Mucosa of descending colon (tissue), 3 donors: ENCODE measurements at places on chromosomes 5 and 9. TPM values are rescaled to one million over a fixed set of nuclear protein-coding genes. Genes with fewer than 3 reads are reported as not detected.

GRCh38 chr5:114243972-114244317 is 117.9 kb upstream of the KCNN2 start:
- DNase-seq, result no peak

DNA sequence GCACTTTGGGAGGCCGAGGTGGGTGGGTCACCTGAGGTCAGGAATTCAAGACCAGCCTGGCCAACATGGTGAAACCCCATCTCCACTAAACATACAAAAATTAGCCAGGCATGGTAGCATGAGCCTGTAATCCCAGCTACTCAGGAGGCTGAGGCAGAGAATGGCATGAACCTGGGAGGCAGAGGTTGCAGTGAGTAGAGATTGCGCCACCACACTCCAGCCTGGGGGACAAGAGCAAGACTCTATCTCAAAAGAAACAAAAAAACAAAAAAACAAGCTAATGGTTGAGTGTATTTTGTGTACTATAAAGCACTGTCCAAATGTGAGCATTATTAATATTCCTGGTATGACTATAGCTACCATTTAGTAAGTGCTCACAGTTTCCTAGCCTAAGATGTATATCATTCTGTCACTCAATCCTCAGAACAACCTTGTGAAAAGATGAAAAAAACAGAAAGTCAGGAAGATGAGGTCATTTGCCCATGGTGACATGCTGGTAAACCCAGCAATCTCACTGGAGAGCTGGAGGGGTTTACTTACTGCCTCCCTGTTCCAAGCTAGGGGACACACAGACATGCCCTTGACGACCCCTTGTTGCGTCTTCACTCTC is 27.7 kb downstream of the ARHGEF37 start:
- DNase-seq, result no peak

ADAMTSL2 gene
- total RNA-seq, result 1.3 TPM

FGF1 gene
- total RNA-seq, result 0.31 TPM

THBS4 gene
- 0.84 TPM for total RNA-seq

STK32A gene
- total RNA-seq, result 0.65 TPM

TMEM171 gene
- total RNA-seq, result 34.5 TPM

GRCh38 chr5:154077696-154078095 is 38.9 kb downstream of the MFAP3 start:
- no peak for DNase-seq

DNA sequence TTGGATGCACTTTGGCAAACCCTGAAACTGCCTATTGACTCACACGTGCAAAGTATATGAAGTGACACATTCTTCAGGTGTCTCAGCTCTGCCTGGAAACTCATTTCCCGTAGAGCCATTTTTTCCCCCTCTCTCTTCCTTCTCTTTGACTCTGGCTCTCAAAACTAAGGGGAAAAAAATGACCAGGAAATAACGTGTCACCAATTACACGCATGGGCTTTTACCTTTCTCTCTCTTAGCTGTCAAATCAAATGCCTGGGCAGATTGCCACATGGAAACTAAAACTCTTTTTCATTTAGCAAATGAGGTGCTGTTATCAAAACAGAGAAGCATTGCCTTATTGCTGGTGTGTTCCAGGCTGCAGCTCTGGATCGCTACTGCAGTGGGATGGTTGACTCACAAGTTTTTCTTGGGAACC is 18.3 kb upstream of the IFNK start:
- no peak for DNase-seq

SLC27A6 gene
- total RNA-seq, result 0.85 TPM

DNA sequence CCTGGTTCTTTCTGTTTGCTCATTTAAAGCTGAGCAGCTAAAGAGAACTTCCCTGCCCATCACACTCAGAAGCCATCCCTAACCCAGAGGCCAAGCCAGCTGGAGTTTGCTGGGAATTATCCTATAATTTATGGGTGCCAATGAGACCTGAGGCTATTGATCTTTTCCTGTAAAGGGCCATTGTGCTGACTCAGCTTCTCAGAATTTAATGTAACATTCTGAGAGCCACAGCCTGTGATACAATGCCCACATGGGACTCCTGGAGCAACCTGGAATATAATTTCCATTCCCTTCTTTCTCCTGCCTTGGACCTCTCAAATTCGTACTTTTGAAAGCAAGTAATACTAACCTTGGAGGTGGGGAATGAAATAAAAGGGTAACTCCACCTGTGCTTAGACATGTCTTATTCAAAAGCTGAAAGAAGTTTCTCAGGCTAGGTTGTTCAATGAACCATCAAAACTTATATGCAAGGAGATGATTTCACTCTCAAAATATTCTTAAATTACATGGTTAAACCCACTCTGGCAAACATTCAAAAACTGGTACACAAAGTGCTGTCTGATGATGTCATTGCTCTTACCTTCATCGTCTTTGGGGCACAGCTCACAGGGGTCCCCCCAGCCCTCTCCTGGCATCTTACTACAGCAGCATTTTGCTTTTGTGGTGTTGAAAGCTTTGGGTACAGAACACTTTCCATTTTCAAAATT is 206.7 kb downstream of the SLC12A2 start:
- no peak for DNase-seq

TMEFF1 gene
- total RNA-seq, result not detected

MZB1 gene
- 10.2 TPM for total RNA-seq

PCDHB10 gene
- total RNA-seq, result 0.35 TPM

MEIKIN gene
- not detected for total RNA-seq

SAXO1 gene
- total RNA-seq, result 0.29 TPM

POU5F2 gene
- total RNA-seq, result 2.3 TPM

YIPF5 gene
- 45.9 TPM for total RNA-seq

GABRA1 gene
- not detected for total RNA-seq

GRCh38 chr5:113939988-113940387 is 421.9 kb upstream of the KCNN2 start:
- DNase-seq, result no peak

PCAT7 gene
- 2.2 TPM for total RNA-seq

DNA sequence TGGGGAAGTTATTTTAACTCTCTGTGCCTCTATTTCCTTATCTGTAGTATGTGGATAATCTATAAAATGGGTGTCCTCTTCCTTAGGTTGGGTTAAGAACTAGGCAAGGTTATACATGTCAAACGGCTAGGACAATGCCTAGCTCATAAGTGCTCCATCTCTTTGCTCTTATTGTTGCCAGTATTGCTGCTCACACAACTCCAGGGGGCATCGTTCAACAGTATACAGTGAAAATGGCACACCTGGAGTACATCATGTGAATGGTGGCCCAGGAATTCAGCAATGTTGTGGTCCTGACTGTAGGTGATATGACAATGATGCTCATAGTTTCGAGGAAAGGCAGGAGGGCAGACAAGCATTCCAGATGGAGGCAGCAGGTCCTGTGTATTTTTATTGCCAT is 30.1 kb downstream of the SLIT3 start:
- no peak for DNase-seq

- DNase-seq, result no peak
These were observed 42.8 kb downstream of the AMBP start for GRCh38 chr9:114035221-114035844.

- DNase-seq, result peak; percentile 34
These were observed 26.1 kb downstream of the HMGCR start for GRCh38 chr5:75363111-75363510.

DNA sequence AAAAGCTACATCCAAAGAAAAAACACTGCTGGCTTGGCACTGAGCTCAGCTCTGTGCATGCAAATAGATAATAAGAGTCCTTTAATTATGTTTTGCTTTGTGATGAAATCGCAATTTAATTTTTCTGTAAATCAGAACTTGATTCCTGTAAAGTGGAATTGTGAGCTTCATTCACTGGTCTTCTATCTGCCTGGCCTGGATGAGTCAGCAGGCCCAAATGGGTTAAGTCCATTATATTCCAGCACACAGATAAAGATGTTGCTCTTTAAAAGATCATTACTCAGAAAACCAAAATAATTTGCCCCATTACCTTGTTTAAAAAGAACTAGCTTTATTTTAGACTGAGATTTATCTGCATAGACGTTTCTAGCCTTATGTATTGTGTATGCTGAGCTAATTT is 90.4 kb downstream of the CARTPT start:
- no peak for DNase-seq

DNA sequence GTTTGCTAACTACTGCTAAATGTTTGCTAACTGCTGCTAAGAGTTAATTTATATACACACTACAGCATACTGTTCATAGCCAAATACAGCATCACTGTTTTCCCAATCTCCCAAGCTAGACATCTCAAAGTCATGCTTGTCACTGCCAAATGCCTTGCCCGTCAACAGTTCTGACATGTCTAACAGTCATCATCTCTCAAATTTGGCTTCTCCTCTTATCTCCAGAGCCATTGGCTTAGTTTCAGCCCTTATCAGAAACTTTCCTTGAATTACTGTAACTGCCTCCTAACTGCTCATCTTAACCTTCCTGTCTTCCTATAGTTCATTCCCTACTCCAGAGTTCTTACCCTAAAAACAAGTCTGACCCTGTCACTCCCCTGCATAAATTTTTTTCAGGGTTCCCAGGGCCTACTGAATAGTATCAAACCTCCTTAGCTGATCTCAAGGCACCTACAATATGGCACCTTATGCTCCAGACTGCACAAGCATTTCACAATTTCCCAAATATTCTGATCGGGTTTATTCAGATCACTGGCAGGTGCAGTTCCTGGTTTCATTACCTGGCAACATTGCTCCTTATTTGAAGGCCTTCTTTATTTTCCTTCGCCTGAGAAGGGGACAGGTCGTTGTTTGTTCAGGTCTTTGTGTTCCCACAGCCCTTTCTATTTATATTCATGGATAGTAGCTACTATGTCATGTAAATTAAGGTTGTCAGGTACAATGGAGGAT is 55.9 kb upstream of the ANKRD55 start:
- no peak for DNase-seq

DNA sequence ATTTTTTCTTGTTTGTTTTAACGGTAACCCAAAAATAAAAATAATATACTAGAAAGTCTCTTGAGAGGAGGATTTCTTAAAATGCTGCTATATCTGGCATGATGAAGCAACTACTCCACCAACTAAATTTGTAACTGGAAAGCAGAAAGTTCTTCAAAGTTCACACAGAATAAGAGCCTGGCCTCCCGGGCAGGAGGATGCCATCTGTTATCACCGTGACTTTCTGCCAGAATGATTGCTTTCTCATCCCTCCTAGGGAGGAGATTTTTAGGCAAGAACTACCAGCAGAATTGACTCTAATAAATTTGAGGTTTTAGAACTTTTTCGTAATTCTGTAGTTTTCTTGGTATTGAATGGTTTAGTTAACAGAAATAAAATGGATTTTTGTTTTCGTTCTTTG is 464.6 kb upstream of the ACTBL2 start:
- DNase-seq, result no peak

TERT gene
- total RNA-seq, result 2.1 TPM

MEF2C gene
- total RNA-seq, result 44.0 TPM

RLN2 gene
- total RNA-seq, result not detected

DNA sequence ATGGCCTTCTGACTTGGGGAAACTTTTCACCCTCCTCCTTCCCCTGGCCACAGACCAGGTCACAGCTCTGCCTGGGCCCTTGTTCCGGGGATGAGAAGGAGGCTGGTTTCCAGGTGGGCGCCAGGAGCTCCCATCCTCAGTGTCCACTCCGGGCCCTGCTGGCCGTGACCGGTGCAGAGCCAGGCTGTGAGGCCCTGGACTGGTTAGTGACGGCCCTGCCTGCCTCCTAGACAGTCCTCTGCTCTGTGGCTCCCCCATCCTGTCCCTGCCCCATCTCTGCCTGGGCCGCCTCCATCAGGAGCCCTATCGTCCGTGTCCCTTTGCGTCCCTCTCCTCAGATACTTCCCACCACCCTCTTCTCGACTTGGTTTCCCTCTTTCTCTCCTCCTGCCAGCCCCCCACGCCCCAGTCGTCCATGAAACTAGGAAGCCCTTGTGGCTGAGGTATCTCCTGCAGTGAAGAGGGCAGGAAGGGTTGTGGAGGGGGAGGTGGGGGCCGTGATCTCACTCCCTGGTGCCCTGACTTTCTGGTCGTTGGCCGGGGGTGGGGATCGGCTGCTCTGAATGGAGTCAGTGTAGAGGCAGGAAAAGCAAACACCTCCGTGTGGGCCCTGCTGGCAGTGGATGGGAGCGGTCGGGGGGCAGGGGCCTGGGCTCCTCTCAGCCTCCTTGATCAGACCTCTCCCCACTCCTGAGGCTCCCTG is 15.4 kb upstream of the CERCAM start:
- DNase-seq, result no peak

DNA sequence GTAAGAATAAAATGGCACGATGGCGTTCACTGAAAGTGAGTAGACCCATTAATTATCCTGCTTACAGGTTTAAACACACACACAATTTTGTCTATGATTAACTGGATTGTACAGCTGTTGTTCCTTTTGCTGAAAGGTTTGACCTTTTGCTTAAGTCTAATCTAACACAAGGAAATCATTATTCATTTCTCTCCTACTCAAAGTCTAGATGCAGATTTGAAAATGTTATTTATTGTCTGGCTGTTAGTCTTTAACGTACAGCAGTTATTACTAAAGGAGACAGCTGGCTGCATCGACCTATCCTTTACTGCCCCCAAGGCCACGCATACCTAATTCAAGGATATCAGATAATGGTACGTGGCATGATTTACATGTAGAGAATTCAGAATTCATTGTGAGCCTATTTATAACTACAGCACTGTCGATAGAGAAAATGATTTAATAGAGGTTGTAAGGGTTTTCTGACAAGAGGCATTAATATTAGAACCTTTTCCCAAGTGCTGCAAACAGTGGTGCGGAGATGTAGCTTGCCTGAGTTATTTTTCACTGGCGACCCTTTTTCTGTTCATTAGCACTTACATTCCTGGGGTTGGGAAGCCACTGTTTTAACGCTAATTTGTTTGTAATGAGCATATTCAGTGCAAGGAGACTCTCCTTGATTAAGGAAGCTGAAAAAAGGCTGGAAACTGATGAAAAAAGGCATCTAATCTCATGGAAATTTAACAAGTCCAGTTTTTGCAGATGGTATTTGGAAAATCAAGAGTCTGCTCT is 368.4 kb upstream of the GRAMD2B start:
- DNase-seq, result no peak

ITGA2 gene
- 8.0 TPM for total RNA-seq

DNA sequence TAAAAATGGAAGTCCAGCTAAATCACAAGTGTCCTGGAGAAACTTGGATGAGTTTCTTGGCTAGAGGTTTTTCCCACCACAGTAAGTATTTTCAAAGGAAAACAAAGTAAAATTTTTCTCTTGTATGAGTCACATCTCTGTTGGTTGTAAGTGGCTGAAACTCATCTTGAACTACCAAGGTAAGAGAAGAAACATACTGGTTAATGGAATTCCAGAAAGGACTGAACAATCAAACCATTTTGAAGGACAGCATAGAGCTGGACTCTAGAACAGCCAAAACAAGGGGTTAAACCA is 102.8 kb upstream of the CDKN2B start:
- no peak for DNase-seq

DNA sequence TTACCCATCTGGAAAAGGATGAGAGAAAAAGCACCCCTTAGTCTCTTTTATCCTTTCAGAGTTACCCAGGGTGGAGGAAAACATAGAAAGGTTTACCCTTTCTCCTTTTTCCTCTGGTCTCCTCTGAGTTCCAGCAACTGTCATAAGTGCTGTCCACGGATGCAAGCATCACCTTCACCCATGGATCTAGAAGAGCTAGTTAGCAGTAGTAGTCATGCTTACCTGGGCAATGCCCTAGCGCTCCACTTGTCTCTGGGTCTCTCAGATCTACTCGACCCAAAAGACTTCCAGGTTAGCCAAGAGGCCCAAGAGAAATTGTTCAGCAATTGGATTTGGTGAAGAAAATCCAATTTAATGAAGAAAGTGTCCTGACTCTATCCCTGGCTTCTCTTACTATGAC is 656.2 kb upstream of the PTPRD start:
- no peak for DNase-seq

GRM6 gene
- not detected for total RNA-seq

TMC1 gene
- total RNA-seq, result 0.19 TPM
